SJSA1 (cell line): ENCODE measurements at places on chromosomes 4 and X. TPM values are rescaled to one million over a fixed set of nuclear protein-coding genes. Genes with fewer than 3 reads are reported as not detected.

The HPGDS gene
- not detected in 2 replicates for total RNA-seq

The SH3TC1 gene
- total RNA-seq, result 1.4 and 4.3 TPM in 2 replicates

The ADGRG2 gene
- total RNA-seq, result 0.11 TPM in 1 of 2 replicates, not detected in the other

The TEC gene
- total RNA-seq, result 0.05 and 0.25 TPM in 2 replicates

The LIMCH1 gene
- 27.7 and 37.4 TPM in 2 replicates for total RNA-seq

DNA sequence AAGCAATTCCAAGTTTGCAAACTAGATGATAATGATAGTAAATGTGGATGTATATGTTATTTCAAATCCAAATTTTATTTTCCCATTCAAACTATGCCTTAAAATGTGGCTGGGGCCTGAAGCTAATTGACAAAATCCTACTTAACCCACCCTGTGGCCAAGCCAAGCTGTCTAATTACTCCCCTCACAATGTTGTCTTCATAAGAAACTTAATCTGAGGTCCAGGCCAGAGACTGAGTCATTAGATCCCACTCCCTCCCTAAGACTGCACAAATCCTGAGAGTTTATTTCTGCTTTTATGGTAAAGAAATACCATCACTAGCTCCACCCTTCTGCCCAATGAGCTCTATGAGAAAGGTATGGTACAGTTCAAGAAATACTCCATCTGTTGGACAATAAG is 16.6 kb downstream of the SMPX start:
- no peak for DNase-seq

GRCh38 chr4:52780617-52781354 is 29.6 kb upstream of the ERVMER34-1 start:
- no peak for DNase-seq

DNA sequence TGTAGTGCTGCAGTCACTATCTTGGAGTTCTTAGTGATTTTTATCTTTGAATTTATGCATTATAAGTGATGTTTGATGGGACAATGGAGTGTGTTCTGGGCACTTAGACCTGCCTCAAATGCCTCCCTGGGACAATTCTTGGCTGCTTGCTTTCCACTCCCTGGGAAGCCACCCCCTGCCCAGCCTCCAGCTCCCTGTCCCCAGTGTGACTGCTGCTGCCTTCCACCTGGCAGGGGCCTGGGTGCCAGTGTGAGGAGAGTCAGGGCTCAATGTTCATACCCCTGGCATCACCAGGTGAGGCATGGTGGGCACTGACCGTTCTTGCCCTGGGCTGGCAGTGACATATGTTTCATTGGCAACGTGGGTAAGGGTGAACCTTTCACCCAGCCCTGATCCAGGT is 14.8 kb downstream of the MSX1 start:
- no peak for DNase-seq

- no peak for DNase-seq
These were observed 2.7 kb downstream of the ACE2 start for GRCh38 chrX:15598026-15598425.

DNA sequence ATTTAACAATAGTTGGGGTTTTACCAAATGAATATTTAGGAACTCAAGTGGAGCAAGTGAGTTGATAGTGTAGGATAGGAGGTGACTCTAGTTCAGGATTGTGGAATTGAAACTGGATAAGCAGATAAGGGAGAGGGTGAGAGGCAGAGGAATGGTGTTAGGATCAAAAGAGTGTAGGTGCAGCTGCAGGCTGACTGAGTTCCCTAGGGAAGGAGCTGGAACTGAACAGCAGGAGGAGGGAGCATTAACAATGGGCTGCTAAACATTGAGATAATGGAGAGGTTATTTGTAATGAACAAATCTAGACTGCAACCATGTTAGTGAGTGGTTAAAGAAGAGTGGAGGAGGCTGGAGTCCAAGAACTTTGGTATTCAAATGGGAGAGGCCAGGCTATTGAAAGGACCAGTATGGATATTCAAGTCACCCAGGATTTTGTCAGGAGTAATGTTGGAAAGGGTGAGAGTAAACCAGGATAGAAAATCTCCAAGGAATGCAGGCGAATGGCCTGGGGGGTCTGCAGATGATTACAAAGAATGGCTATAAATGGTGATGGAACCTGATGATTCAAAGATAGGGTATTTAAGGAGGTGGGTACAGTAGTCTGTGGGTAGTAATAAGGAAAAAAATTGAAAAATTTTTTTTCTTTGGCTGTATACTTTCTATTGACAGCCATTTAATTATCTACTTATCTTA is 497.1 kb upstream of the TENM3 start:
- DNase-seq, result no peak

GRCh38 chr4:107060388-107060787 is 24.3 kb upstream of the DKK2 start:
- DNase-seq, result no peak

GRCh38 chrX:139495324-139495723 is 35.2 kb upstream of the F9 start:
- no peak for DNase-seq

GRCh38 chr4:16694173-16694883 is 204.1 kb downstream of the LDB2 start:
- DNase-seq, result no peak

GRCh38 chr4:22202246-22202974 is 253.8 kb upstream of the KCNIP4 start:
- DNase-seq, result no peak

- DNase-seq, result no peak
These were observed 28.7 kb downstream of the SEC24B start for GRCh38 chr4:109462297-109462696.
